Astrocyte (in vitro differentiated cells and primary cell): ENCODE measurements at places on chromosomes 12 and 14.

GRCh38 chr12:48980953-48981756 lies 3.0 kb downstream of the WNT1 start:
- no peak for DNase-seq

DNA sequence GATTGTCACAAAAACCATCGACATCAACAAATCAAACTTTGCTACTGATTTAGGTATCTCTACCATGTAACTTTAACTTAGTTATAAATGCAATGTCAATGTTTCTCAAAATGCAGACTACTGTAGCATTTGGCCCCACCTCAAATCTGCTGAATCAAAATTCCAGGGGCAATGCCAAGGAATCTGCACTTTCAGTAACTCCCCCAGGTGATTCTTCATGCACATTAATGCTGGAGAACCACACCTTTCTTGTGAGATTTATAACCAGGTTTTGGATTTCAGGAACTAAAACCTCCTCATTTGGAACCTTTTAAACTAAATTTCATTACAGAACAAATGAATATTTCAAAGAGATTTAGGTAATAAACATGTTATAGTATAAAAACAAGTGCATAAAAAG lies 4.9 kb downstream of the ATP2B1 start:
- DNase-seq: no peak

- DNase-seq: no peak
These were observed 848.0 kb downstream of the DIO2 start for GRCh38 chr14:79363291-79363690.

GRCh38 chr12:69570545-69571399 lies 14.5 kb upstream of the CCT2 start:
- peak; percentile 55 for DNase-seq

DNA sequence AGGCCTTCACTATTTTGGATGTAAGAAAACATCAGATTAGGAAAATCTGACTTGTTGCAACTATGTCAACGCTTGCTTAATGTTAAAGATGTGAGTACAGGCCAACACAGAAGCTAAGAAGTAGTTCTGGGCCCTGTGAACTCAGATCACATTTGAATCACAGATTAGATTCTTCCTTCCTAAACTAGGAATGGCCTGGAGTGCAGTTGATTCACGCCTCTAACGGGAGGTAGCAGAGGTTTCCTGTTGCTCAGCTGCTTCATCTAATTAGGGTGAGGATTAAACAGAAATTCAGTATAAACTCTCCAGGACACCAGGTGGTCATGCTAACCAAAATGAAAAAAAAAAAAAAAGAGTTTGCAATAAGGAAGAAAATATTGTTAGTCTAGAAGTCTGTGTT lies 314.3 kb downstream of the TRHDE start:
- DNase-seq: no peak

GRCh38 chr12:107337346-107338095 lies 244.2 kb upstream of the CRY1 start:
- DNase-seq: no peak

DNA sequence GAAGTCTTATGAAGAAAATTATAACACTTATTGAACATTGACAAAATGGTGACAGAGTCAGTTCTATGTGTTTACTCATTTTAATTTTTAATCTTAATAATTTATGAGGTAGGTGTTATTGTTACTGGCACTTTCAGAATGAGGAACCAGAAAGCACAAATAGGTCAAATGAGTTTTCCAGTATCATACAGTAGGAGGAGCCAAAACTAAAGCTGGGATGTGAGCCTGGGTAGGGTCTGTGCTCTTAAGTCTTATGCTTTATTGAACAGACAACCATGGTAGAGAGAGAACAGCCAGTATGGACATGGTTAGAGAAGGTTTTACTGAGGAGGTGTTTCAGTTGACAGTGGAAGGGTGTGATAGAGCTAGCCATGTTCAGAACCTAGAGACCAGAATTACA lies 775.7 kb downstream of the TMTC2 start:
- DNase-seq: no peak

GRCh38 chr14:97620066-97620465 lies 822.9 kb downstream of the VRK1 start:
- DNase-seq: no peak

DNA sequence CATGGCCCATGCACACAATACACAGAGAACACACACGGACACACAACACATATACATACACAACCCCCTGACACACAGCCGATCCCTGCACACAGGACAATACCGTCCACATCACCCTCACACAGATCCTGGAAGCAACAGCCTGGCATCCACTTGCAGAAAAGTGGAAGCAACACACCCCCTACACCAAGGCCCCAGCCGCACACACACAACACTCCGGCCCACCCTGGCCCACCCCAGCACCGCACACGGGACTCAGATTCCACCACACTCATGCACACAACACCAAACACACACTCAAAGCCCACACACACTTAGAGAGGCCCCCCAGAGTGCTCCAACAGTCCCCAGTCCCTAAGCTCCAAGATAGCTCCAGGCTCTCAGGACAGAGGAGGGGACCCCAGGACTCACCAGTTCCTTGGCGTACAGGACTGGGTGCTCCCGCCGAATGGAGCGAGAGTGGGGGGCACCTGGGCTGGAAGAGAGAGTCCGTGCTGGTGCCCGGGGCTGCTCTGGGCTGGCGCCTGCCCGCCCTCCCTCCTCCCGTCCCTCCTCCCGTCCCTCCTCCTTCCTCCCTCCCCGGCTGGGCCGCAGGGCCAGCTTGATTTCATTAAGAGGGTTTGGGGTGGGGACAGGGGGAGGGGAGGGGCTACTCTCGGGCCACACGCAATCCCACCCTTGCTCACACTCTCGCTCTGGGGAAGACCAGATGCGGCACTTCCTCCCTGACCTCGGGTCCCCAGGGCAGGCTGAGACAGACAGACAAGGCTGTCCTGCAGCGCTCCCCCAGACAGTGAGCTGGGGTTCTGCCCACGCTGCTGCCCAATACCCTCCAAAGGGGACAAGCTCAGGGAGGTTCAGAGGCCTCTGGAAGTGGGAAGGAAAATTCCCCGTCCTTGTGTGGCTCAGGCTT lies at the start of gene TMEM119:
Gene TMEM119 (minus strand): TSS at position 526 of the 913 bp plus-strand sequence. CDS start 5,701 bp downstream, outside the sequence.
- DNase-seq: no peak

GRCh38 chr12:642633-643474 lies 20.4 kb downstream of the NINJ2 start:
- DNase-seq: peak; percentile 42

DNA sequence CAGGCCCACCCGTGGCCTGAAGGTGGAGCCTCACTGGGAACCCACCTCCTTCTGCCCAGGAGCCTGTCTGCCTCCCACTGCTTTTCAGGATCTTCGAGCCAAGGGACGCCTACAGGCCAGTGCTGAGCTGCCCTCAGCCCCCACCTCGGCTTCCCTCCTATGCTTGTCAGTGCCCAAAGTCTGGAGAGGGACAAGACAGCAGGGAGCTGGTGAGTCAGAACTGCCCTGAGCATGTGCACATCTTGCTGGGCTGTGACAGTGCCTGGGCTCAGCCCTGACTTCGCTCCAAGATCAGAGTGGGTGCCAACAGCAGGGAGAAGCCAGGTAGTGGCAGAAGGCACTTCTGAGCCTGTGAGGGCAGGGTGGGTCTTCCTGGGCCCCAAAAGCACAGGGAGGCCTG lies 286.8 kb downstream of the AEBP2 start:
- no peak for DNase-seq

- peak; percentile 4 for DNase-seq
These were observed 1383.3 kb upstream of the TMEM132C start for GRCh38 chr12:126883697-126884096.

- no peak for DNase-seq
These were observed 288.7 kb upstream of the SFSWAP start for GRCh38 chr12:131422187-131422520.

- DNase-seq: peak; percentile 31
These were observed 1.5 kb downstream of the P3H3 start for GRCh38 chr12:6829536-6830220.

GRCh38 chr14:22040781-22041125 lies 367.1 kb upstream of the OR4E1 start:
- DNase-seq: no peak

DNA sequence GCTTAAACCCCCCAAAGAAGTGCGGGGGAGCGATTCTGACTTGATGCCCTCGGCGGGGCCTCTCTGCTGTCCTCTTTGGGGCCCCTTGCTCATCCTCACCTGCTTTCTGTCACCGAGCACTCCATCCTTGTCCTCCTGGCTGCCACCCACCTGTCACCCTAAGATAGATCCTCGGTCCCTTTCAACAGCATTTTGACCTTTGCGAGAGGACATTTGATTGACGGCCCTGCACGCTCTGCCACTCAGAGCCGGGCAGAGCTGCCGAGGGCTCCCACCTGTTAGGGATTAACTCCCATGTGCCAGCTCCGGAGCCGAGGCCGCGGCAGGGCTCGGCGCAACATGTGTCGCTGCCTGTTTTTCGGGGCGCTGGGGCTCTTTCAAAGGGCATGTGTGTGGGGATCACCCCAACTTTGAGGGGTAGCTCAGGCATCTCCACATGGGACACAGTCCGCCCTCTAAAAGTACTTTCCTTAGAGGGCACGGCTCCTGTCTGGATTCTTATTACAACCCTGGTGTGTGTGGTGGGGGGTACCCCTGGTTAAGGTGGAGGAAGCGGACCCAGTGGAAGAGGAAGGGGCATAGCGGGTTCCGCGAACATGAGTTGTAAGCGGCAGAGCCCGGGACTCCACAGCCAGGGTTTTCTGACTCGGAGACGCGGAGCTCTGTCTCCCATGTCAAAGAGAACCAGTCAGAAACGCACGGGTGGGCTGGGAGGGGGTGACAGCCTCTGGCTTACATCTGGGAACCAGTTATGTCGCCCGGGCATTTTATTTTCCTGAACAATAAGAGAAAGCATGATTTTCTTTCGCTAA lies 811 bp upstream of the MEG3 start:
- no peak for DNase-seq
